ENCODE measurements at places on chromosomes 12 and 14.

GRCh38 chr12:46554460-46554859, 181.9 kb upstream of the SLC38A2 start:
- DNase-seq: no peak

- DNase-seq: no peak
These were observed 110.3 kb downstream of the HMGA2 start for GRCh38 chr12:65934480-65935115.

DNA sequence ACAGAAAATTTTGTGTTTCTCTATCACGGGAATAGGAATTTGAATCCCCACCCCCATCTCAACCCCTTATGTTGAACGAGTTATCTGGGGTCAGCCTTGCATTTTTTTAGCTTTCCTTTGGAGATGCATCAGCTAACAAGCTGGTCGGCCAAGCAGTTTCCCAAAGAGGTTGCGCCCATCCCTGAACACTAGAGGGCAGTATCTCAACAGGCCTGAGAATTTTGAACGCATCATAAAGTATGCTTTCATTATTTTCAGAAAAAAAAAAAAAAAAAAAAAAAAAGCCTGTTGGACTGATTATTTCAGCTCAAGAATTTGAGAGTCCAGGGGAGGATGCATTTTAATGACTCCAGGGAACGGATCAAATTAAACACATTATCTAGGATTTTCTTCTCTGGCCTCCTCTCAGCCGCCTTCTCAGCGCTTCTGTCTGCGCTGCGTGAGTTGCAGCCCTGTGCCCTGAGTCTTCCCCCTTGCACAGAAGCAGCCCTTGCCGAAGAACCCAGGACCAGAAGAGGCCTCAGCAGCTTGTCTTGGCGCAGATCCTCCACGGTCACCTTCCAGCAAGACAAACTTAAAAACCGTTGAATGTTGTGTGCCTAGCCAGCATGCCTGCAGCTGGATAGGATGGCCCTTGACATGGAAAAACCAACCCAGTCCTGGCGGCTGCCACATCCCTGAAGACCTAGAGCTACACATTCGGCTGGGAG, 76.6 kb upstream of the GZMB start:
- DNase-seq: no peak

- DNase-seq: no peak
These were observed 42.3 kb downstream of the FZD10 start for GRCh38 chr12:130204541-130204953.

- no peak for DNase-seq
These were observed 1.3 kb upstream of the TSFM start for GRCh38 chr12:57781244-57781643.

GRCh38 chr12:25529738-25530137, 23.3 kb downstream of the LMNTD1 start:
- DNase-seq: no peak

DNA sequence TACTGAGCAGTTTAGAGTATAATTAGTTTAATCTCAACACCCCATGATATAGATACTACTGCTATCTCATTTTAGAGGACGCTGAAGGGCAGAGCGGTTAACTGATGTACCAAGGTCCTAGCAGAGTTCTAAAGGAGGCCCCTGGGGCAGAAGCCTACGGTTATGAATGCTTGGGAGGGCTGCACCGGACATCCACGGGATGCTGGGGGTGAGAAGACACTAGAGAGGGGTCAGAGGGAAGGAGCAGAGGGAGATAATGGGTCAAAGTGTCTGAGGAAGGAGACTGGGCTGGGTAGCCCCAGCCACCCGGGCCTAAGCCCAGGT, 1.6 kb upstream of the ACTR6 start:
- DNase-seq: no peak

- no peak for DNase-seq
These were observed 29.4 kb downstream of the FAIM2 start for GRCh38 chr12:49874142-49874897.

- no peak for DNase-seq
These were observed 28.5 kb upstream of the PNMA1 start for GRCh38 chr14:73742520-73743238.

GRCh38 chr12:55681142-55682077, 26.3 kb downstream of the ITGA7 start:
- DNase-seq: no peak

Measured in activated CD8-positive, alpha-beta memory T cell treated with anti-CD3 and anti-CD28 coated beads for 4 hours (primary cell).